ENCODE measurements at places on chromosomes 6 and 20. TPM values are rescaled to one million over a fixed set of nuclear protein-coding genes. Genes with fewer than 3 reads are reported as not detected.

The JPH2 gene
- total RNA-seq = not detected

DNA sequence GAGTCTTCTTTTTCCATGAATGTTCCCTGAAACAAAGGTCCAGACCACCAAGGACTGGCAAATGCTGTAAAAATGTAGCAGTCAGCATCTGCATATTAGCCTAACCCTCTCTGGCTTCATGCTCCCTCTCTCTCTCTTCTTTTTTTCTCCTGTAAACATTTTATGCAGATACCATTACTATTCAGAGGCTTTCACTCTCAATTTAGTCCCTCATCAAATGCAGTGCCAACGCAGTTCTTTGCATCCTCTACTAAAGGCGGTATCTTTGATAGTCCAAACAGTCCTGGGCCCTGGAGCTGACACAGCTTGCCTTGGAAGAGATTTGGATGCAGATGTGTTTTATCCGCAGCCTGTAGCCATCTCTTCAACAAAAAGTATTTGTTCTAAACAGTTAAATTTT lies 167.1 kb upstream of the MMS22L start:
- no peak for DNase-seq
- no peaks in the 10 kb centered on the region for H3K36me3 ChIP-seq
- H3K27ac ChIP-seq = no peak overlapping the region
- no peak overlapping the region for H3K4me3 ChIP-seq
- H3K4me1 ChIP-seq = no peaks in the 10 kb centered on the region

GRCh38 chr6:91672201-91672600 lies 1085.3 kb upstream of the MAP3K7 start:
- no peak for DNase-seq
- no peak overlapping the region for H3K4me3 ChIP-seq
- no peak overlapping the region for H3K27ac ChIP-seq
- no peaks in the 10 kb centered on the region for H3K27me3 ChIP-seq
- no peaks in the 10 kb centered on the region for H3K36me3 ChIP-seq

The DLL1 gene
- 0.58 TPM for total RNA-seq

The CST2 gene
- not detected for total RNA-seq

The SLC4A11 gene
- 0.50 TPM for total RNA-seq

DNA sequence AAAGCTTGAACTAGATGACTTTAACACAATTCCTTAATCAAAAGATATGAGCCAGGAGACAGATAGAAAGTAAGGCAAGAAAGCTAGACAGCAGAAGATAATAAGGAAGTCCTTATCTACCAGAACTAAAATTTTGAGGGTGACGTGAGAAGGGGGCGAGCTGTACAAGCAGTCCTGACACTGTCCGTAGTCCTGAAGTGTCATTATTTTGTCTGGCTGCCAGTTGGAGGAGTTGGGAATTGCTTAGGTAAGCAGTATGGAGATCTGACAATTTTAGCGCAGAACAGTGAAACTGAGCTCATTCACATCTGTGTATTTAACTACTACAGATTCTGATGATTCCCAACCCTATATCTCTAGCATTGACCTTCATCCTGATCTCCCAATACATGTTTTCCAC lies 25.8 kb upstream of the CEP85L start:
- H3K27me3 ChIP-seq = no peaks in the 10 kb centered on the region
- DNase-seq = no peak
- H3K4me1 ChIP-seq = peaks cover 28% of the 10 kb centered on the region
- H3K27ac ChIP-seq = no peak overlapping the region
- H3K4me3 ChIP-seq = no peak overlapping the region

- no peak overlapping the region for H3K4me3 ChIP-seq
- peak; percentile 46 for DNase-seq
- H3K27ac ChIP-seq = no peak overlapping the region
- peaks cover 35% of the 10 kb centered on the region for H3K4me1 ChIP-seq
- H3K27me3 ChIP-seq = no peaks in the 10 kb centered on the region
- H3K36me3 ChIP-seq = peaks cover 18% of the 10 kb centered on the region
These were observed 70.2 kb downstream of the SNX9 start for GRCh38 chr6:157893238-157893637.

- no peak overlapping the region for H3K27ac ChIP-seq
- DNase-seq = no peak
- peaks cover 70% of the 10 kb centered on the region for H3K36me3 ChIP-seq
- no peaks in the 10 kb centered on the region for H3K27me3 ChIP-seq
These were observed 15.6 kb upstream of the SIRPB1 start for GRCh38 chr20:1635291-1635979.

The HLA-DRA gene
- total RNA-seq = 73.7 TPM

The FAM209B gene
- 0.89 TPM for total RNA-seq

DNA sequence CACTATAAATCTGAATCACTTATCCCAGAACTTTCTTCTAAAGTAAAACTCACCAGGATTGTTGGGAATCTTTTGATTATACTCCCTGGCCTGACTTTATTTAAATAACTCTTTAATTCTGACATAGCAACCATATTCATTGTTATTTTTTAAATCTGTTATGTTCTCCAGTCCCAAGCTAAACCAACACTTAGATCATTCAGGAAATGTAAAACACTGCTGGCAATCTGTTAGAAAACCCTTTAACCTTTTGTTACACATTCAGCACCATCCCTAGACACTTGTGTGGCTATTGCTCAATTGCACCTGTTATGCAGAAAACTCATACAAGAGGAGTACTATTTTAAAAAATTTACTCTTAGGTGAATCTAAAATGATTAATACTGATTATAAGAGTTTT lies 101.8 kb upstream of the NHSL1 start:
- no peak overlapping the region for H3K27ac ChIP-seq
- no peak for DNase-seq
- no peak overlapping the region for H3K4me3 ChIP-seq
- H3K4me1 ChIP-seq = no peaks in the 10 kb centered on the region
- peaks cover 28% of the 10 kb centered on the region for H3K27me3 ChIP-seq

GRCh38 chr20:46130534-46130933 lies 12.4 kb downstream of the CD40 start:
- H3K27me3 ChIP-seq = peaks cover 29% of the 10 kb centered on the region
- H3K4me3 ChIP-seq = no peak overlapping the region
- no peak overlapping the region for H3K27ac ChIP-seq

GRCh38 chr20:58828136-58828535 lies 22.6 kb downstream of the GNAS-AS1 start:
- H3K36me3 ChIP-seq = peaks cover 6% of the 10 kb centered on the region
- H3K4me1 ChIP-seq = peaks cover 2% of the 10 kb centered on the region
- no peak overlapping the region for H3K27ac ChIP-seq
- peaks cover 13% of the 10 kb centered on the region for H3K27me3 ChIP-seq
- H3K4me3 ChIP-seq = no peak overlapping the region
- no peak for DNase-seq

DNA sequence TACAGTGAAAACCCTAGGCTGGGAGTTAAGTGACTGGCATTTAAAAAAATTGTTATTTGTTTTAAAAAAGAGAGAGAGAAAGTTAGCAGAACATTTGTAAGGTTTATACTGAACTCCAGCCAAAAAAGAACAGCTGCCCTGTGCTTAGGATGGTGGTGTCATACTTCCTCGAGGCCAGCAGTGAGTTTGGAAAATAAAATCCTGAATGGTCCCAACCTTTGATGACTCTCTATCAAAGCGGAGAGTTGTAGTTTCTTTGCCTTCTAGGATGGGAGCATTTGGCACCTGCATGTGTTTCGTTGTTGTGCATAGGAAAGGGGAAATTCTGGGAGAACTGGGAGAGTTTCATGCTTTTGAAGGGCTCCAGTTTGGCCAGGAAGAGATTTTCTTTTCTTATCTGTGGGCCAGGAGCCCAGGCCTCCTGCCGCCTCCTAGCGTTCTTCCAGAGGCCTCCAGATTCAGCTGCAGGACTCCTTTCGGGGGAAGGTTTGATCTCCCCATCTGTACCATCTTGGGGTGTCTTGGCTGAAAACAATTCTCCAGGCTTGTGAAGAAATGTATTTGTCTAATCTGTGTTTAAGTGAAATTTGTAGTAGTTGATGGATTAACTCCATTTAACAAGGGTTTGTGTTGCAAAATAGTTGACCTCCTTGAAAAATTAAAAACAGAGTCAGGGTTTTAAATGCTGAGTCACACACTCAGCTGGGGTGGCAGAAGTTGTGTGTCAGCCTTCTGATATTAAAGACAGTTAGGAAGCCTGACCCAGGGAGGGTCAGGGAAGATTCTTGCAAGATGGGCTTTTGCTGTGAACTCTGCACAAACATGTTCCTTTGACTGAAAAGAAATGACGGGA lies 63.4 kb downstream of the TXNDC5 start:
- no peak overlapping the region for H3K27ac ChIP-seq
- no peaks in the 10 kb centered on the region for H3K4me1 ChIP-seq
- DNase-seq = no peak
- H3K27me3 ChIP-seq = peaks cover 16% of the 10 kb centered on the region

DNA sequence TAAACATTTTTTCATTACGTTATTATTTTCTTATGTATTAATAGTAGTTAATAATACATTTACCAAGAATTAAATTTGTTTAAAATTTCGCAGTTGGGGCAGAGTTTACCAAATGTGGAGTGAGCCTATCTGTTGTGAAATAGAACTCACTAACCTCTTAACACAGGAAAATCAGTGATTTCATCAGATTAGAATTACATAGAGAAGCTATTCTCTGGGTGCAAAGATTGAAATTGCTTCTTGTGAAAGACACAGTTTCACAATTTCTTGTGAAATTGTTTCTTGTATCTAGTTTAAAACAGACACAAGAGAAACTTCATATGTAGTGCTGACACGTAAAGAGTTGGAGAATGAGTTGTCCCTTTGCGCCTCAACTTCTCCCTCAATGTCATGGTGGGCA lies 69.4 kb upstream of the PRL start:
- H3K27me3 ChIP-seq = no peaks in the 10 kb centered on the region
- no peak overlapping the region for H3K4me3 ChIP-seq
- H3K36me3 ChIP-seq = no peaks in the 10 kb centered on the region
- DNase-seq = no peak
- no peak overlapping the region for H3K27ac ChIP-seq

The SLC17A9 gene
- total RNA-seq = 12.6 TPM

GRCh38 chr20:56579301-56579710 lies 46.3 kb downstream of the FAM209B start:
- no peaks in the 10 kb centered on the region for H3K36me3 ChIP-seq
- no peak overlapping the region for H3K4me3 ChIP-seq
- H3K27me3 ChIP-seq = peaks cover 15% of the 10 kb centered on the region
- H3K4me1 ChIP-seq = no peaks in the 10 kb centered on the region

The DEFB132 gene
- not detected for total RNA-seq

- no peak overlapping the region for H3K27ac ChIP-seq
- no peaks in the 10 kb centered on the region for H3K27me3 ChIP-seq
- H3K4me1 ChIP-seq = no peaks in the 10 kb centered on the region
- no peak for DNase-seq
- no peak overlapping the region for H3K4me3 ChIP-seq
- peaks cover 17% of the 10 kb centered on the region for H3K36me3 ChIP-seq
These were observed 48.5 kb downstream of the RPF2 start for GRCh38 chr6:111030008-111031007.

DNA sequence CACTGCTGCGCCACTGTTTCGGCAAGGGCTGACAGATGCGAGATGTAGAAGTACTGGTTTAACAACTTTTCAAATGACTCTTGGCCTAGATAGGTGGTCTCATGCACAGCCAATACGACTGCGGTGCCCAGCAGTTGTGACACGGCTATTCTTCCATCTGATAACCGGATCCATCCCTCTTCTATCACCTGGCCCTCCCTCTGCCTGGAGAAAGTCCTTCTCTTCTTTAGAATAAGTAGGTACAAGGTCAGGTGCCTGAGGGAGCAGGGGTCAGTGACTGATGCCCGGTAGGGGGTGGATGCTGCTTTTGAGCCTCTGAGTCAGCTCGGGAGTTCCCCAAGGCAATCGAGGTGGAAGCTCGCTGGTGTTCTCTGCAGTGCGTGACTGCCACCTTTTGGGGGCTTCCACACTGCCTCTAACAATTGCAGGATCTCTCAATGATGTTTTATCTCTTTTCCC lies 166.8 kb upstream of the GRIK2 start:
- H3K27me3 ChIP-seq = no peaks in the 10 kb centered on the region
- no peak for DNase-seq
- no peaks in the 10 kb centered on the region for H3K4me1 ChIP-seq
- no peak overlapping the region for H3K27ac ChIP-seq

The MUC21 gene
- not detected for total RNA-seq

- no peaks in the 10 kb centered on the region for H3K36me3 ChIP-seq
- peaks cover under 1% of the 10 kb centered on the region for H3K4me1 ChIP-seq
- H3K27ac ChIP-seq = no peak overlapping the region
These were observed 1.1 kb downstream of the TULP1 start for GRCh38 chr6:35511562-35511941.

- no peak overlapping the region for H3K4me3 ChIP-seq
- H3K36me3 ChIP-seq = no peaks in the 10 kb centered on the region
These were observed 89.9 kb downstream of the GPR6 start for GRCh38 chr6:110067837-110068591.

- no peaks in the 10 kb centered on the region for H3K27me3 ChIP-seq
- H3K4me1 ChIP-seq = no peaks in the 10 kb centered on the region
- no peak overlapping the region for H3K27ac ChIP-seq
- no peak for DNase-seq
These were observed 104.4 kb upstream of the PRL start for GRCh38 chr6:22401206-22401605.

The RCAN2 gene
- 0.65 TPM for total RNA-seq

- peak overlapping the region; percentile 48 for H3K27ac ChIP-seq
- peaks cover 37% of the 10 kb centered on the region for H3K4me1 ChIP-seq
- no peaks in the 10 kb centered on the region for H3K27me3 ChIP-seq
- no peak overlapping the region for H3K4me3 ChIP-seq
- peak; percentile 74 for DNase-seq
- H3K36me3 ChIP-seq = peaks cover 21% of the 10 kb centered on the region
These were observed 25.6 kb downstream of the WRNIP1 start for GRCh38 chr6:2790588-2791449.

GRCh38 chr20:12715371-12715770 lies 293.4 kb upstream of the SPTLC3 start:
- H3K4me3 ChIP-seq = no peak overlapping the region
- no peaks in the 10 kb centered on the region for H3K36me3 ChIP-seq
- H3K27me3 ChIP-seq = no peaks in the 10 kb centered on the region

DNA sequence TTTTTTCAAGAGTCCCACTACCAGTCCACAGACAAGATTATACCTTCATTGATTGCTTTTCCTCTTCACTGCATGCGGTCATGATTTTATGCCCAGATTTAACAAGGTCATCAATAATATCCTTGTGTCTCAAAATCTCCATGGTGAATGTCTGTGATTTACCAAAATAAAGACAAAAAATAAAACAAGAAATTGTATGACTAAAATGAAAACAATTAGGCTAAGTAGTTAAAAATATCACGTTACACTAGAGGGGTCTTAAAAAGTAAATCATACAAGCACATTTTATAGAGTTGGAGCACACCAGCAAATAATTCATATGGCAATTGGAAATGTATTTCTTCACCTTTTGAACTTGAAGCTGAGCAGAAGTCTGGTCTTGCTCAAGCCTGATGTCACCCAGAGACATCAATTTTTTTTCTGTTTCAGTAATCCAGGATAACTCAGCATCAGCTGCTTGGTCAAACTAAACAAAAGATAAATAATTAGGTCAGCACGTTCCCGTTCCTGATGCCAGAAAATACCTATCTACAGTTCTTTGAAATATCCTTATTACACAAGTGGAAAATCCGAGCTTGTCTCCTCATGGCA lies 125.4 kb downstream of the DST start:
- no peak for DNase-seq
- H3K4me3 ChIP-seq = no peak overlapping the region
- H3K36me3 ChIP-seq = no peaks in the 10 kb centered on the region
- H3K27ac ChIP-seq = no peak overlapping the region
- peaks cover 2% of the 10 kb centered on the region for H3K4me1 ChIP-seq

The TCP11 gene
- not detected for total RNA-seq

The HDGFL1 gene
- total RNA-seq = not detected
